ENCODE measurements at places on chromosomes 11 and 22.

DNA sequence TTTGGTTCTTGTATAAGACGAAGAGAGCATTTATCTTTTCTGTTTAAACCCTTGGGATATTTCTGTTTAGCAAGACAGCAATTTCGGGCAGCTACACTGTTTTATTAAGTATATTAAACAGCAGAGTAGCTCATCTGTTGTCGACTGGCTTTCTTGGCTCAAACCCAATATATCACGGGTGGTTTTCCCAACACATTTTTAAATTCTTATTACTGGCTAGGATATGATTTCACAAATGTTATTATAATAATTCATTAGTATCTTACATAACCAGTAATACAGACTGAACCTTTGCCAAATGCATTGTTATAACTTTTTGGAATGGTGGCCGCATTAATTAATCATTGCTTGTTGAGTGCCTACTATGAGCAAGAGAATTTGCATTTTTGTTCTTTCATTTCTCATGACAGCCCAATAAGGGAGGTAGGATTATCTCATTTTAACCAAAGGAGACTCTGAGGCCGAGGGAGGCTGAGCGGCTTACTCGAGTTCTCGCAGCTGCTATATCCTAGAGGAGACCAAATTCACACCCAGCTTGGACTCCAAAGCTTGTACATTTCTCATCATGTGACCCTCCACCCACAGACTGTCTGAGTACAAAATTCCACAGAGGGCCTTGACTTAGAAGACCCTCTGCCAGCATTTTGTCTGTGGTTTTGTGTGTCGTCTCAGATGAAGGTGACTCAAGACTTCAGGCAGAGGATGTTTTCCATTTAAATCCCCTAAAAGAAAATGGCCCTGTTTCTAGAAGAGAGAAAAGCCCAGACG lies 304.9 kb downstream of the NTM start:
- no peak for DNase-seq

DNA sequence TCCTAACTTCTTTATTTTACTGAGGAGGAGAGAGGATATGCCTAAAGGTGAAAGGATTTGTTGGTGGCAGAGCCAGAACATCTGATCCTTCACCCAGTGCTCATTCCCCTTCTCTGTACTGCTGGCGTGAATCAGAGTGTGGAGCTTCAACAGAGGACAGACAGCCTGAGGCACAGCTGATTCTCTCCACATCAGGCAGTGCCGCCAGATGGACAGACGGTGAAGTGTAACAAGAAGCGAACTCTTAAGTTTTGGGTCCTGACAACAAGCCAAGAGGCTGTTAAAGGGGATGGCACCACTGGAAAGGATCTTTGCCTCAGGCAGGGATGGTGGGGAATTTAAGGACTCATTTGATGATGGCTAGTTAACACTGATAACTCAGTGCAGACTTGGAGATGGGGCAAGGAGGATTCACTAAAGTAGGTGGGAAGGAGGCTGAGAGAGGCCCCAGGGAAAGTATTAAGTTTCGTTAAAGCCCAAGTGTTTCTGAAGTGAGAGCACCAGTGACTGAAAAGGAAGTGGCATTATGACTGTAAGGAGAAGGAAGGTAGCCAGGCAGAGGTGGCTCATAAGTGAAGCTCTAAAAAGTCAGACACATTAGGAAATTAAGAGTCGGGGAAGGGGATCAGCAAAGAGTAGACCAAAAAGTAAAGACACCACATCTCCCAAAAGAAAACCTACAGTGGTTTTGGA lies 81.3 kb downstream of the CLPB start:
- no peak for DNase-seq

GRCh38 chr11:31968461-31969358 lies 122.2 kb upstream of the RCN1 start:
- DNase-seq, result no peak

- no peak for DNase-seq
Observed at GRCh38 chr11:28058333-28058732, 49.6 kb downstream of the KIF18A start.

GRCh38 chr22:47091246-47091651 lies 328.8 kb downstream of the TBC1D22A start:
- DNase-seq, result no peak

- DNase-seq, result peak; percentile 21
Observed at GRCh38 chr11:123111465-123111864, 49.5 kb upstream of the HSPA8 start.

DNA sequence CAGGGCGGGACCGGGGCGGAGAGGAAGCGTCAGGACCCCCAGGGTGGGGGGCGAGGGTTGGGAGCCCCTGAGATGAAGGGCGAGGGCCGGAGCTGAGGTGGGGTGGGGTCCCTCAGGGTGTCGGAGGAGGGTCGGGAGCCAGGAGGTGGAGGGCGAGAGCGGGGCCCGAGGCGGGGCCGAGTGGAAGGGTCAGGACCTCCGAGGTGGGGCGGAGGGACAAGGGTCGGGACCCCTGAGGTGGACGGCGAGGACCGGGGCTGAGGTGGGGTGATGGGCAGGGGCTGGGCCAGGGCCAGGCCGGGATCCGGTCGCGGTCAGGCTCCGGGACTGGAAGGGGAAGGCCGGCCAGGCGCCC lies 409 bp downstream of the SMC1B start:
- no peak for DNase-seq

- DNase-seq, result no peak
Observed at GRCh38 chr11:123434911-123435310, 4.8 kb downstream of the GRAMD1B start.

GRCh38 chr22:26585104-26585790 lies 4.7 kb downstream of the TPST2 start:
- peak; percentile 17 for DNase-seq

- DNase-seq, result no peak
Observed at GRCh38 chr22:44024288-44024921, at the start of gene PARVB. Gene PARVB, plus strand, starts transcription at chr22:44024302. Its CDS starts 38 bp downstream, at chr22:44024340.

DNA sequence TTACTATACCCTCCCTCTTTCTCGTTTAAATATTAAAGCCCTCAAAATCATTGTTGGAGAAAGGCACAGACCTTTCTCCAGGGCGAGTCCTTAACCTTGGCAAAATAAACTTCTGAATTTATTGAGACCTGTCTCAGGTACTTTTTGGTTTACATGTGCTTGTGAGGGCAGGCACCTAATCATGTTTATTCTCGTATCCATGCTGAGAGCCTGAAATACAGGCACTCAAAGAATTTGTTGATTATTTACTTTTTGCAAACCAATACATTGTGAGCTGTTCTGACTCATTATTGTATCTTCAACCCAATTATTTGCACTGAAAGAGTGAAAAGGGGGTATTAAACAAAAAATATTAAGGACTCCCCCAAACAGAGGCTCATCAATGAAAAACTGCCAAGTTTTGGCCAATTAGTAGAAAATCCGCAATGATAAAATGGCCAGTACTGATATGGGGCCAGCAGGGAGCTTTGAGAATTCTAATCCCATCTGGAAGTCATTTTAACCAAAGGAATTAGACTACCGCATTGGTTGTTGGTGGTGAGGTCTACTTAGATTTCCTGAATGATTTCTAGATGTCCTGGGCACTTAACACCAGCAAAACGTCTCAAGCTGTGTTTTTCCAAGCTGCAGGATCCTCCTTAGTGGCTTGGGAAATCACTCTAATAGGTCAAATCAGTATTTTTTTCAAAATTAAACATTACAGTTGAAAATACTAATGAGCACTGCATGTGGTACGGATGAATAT lies 157.3 kb downstream of the SWAP70 start:
- DNase-seq, result no peak

GRCh38 chr11:18384157-18384641 lies 10.2 kb upstream of the LDHA start:
- DNase-seq, result no peak

DNA sequence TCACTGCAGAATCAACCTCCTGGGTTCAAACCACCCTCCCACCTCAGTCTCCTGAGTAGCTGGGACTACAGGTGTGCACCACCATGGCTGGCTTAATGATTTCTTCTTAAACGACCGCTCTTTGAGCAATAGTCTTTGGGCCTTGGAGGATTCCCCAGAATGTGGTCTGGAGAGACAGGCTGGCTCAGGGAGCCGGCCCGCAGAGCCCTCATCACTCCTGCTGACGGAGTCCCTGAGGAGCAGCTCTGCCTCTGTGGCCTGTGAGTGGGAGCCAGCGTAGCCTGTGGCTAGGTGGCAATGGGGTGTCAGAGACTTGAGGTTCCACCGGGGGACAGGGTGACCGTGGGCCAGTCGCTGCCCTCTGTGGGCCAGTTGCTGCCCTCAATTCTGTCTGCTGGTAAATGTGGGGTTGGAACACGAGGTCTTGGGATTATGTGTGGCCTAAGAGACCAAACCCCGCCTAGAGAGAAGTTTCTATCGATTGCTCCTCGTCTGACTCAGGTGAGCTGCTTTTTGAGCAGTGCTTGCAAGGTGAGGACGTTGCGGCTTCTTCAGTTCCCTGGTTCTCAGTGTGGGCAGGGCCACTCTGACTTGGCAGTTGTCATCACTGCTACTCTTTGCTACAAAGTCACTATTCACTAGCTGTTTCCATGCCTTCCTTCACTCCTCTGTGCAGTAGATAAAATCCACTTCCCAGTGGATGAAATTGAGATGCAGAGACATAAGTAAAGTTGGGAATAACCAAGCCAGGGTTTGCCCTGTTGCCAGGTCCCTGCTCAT lies 124.8 kb upstream of the NECTIN1 start:
- DNase-seq, result no peak

DNA sequence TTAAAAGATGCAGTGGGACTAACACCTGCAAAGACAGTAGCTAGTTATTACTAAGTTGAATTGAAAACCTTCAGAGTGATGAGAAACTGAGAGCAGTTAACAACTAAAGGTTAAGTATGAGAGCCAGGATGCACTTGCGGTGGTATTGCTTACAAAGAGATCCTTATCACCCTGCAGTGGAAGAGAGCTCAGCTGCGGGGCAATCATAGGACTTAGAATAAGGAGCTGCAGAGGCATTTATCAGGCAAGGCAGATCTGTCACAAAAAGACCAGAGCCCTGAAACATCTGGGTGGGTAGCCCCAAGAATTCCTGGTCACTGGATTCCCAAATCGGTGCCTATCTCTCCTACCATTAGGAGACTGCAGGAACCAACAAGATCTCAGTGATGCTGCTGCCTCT lies 34.3 kb upstream of the CFAP300 start:
- no peak for DNase-seq

DNA sequence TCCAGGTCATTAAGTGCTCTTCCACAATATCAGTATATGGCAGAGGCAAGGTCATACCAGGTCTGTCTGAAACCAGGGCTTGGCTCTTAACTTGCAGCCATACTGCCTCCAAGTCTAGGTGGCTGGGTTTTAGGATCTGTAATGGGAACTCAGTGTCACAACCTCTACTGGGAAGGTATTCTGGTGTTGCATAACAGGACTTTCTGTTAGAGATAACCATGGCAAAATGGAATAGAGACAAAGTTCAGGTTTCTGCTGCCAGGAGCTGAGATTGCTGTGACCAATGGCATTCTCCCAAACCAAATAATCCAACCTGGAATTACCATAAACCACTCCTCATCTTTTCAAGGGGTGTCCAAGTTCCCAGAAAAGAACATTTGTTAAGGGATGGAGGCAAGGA lies 6.8 kb upstream of the SAA1 start:
- no peak for DNase-seq

- DNase-seq, result peak; percentile 42
Observed at GRCh38 chr11:113314389-113315301, at the start of gene TTC12. Gene TTC12, plus strand, starts transcription at chr11:113314583. Its CDS starts 1,675 bp downstream, at chr11:113316258.

DNA sequence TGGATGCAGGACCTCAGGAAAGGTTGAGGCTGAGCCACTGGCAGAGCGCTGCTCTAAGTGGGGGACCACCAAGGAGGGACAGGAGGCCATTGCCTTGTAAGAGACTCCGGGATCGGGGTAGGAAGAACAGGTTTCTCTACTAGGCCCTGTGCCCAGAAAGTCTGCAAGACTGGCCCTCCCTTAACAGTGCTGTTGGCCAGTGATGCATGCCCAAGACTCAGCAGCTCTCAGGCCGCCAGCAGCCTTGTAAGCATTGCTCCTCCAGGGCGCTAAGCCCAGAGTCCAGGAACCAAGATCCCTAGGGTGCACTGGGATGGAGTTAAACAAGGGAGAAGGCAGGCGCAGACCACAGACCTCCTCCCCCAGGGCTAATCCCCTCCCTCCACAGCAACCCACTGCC lies 39.3 kb upstream of the PANX1 start:
- no peak for DNase-seq

DNA sequence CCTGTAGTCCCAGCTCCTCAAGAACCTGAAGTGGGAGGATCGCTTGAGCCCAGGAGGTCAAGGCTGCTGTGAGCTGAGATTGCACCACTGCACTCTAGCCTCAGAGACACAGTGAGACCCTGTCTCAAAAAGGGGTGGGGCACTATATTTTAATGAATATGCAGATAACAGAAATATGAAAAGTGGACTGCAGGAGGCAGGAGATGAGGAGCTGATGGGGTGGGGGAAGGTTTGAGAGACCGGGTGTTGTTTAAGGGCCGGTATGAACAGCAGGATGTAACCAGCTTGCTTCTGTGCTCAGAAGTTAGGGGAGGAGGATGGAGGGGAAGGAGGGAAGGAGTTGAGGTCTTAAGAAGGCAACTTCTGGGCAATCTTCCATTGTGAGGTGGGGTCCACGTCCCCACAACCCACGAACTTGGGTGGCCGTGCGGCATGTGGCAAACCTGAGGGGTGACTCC lies 1.3 kb upstream of the B4GALNT4 start:
- no peak for DNase-seq

DNA sequence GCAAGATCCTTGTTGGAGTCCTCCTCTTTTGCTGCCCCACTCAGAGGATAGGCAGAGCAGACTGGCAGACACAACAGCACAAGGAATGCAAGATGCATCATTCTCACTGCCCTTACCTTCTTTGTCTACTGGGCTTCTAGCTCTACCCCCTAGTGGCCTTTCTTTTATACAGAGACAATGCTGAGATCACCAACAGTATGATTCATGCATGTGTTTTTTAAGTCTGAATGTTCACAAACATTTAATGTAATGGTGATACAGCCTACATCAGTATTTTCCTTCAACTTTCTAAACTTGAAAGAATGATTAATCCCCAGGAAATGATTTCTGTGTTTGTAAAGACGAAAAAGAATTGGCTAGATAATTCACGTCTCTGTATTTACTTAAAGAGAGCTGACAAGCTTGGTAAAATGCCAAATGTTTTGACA lies at the start of gene MMP10:
Gene MMP10, minus strand, starts transcription at position 138 of the 428 bp plus-strand sequence. Its CDS starts 37 bp downstream, at position 101.
- DNase-seq, result peak; percentile 86

DNA sequence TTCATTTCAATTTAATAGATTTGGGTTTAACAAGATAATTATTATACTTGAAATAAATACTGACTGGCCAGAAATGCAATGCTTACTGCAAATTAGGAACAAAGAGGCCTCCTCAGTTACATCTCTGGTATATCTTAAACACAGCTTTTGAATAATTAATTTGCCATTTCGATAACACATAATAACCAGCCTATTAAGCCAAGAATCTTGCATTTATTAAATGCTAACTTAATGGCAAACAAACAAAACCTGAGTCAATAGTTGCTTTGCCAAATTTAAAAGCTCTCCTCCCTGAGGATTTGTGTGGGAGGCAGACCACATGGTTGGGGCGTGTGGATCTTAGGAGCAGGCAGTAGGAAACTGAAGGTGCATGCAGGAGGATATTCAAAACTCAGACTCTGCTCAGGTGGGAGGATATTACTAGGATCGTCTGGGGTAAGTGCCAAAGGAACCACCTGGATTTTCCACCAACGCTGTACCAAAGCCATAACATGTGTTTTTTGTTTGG lies 17.9 kb upstream of the FJX1 start:
- DNase-seq, result no peak

GRCh38 chr11:134120143-134120850 lies 51.4 kb downstream of the JAM3 start:
- DNase-seq, result no peak
